Heart right ventricle (tissue), 16 donors: ENCODE measurements at places on chromosomes 1 and 21.

DNA sequence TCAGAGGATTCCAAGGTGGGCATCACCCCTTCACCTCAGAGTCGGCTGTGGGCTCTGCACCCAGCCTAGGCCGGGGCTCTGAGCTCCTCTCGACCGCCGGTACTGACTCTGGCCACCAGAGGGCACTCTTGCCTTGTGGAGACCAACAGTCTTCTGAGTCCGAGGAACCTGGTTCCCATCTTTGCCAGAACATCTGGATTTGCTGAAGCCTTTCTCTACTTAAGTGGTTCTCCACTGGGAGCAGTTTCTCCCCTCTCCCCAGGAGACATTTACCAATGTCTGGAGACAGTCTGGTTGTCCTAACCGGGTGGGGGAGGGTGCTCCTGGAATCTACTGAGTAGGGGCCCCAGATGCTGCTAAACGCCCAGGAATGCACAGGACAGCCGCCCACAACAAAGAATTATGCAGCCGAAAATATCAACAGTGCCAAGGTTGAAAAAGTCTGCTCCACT is 9.4 kb downstream of the ETV3L start:
- peak; percentile 87 for DNase-seq

DNA sequence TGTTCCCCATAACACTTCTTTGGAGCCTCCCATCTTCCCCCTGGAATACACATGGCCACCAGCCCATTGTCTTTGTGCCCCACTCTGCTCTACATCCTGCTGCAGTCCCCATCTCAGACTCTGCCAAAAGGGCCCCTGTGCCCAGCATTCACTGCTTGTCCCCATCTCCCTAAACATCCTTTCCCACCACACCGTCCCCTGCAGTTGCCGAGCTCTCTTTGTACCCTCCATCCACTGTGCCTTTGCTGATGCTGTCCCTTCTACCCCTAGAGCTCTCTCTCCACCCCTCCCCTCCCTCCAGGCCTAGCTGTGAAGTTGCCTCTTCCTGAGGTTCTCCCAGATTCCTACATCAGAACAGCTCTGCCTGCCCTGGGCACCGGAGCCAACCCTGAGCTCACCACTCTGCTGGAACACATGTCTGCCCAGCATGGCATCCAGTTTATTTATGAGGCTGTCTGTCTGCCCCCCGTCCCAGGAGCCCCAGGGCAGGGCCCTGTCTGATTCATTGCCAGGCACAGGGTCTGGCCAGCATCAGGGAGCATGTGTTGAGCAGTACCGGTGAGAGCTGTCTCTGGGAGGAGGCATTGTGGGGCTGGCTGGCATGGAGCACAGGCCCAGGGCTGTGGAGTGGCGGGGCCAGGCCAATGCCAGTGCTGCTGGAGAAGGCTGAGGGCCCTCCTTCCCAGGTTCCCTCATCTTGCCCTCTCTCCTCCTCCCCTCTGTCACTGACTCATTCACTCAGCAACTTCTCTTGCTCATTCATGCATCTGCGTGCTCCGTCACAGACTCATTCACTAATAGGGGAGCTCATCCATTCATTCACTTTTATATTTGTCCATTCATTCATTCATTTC is 28.8 kb downstream of the EDN2 start:
- DNase-seq = peak; percentile 69

DNA sequence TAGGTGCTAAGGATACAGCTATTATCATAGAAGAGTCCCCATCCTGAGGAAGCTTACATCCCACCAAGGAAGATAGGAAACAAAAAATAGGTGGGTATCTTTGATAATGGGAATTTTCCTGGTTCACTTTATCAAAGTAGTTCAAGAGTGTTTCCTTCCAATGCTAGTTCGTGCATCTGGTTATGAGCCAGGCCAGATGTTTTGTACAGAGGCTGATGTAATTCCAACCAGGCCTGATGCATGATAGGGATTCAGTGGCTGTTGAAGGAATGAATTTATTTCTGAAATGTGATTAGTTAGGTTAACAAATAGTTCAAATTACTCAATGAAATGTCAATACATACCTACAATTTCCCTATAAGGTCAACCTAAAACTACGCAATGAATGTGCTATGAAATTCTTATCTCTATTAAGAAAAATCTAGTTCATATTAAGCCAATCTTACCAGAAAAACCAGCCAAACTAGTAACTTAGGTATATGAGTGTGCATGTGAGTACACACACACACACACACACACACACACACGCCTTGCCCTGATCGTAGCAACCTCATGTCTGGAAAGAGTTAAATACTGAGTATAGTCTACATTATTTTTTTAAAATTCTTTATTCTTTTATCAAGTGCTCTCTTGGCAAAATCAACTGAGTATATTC is 9.5 kb upstream of the ZBTB18 start:
- DNase-seq = no peak

- no peak for DNase-seq
Observed at GRCh38 chr1:56553046-56553445, 26.3 kb downstream of the PLPP3 start.

- DNase-seq = no peak
Observed at GRCh38 chr1:9855186-9855585, 31.4 kb upstream of the CLSTN1 start.

DNA sequence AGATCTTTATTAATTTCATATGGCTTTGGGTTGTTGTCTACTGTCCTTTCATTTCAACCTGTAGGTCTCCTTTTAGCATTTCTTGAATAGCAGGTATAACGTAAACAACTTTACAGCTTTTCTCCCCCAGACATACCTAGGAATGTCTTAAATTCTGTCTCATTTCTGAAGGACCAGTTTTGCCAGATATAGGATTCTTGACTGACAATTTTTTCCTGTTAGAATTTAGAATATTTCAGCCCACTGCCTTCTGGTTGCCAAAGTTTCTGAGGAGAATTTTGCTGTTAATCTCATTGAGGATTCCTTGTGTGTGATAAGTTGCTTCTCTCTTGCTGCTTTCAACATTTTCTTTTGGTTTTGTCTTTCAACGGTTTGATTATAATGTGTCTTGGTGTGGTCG is 60.1 kb downstream of the CCDC30 start:
- DNase-seq = no peak

DNA sequence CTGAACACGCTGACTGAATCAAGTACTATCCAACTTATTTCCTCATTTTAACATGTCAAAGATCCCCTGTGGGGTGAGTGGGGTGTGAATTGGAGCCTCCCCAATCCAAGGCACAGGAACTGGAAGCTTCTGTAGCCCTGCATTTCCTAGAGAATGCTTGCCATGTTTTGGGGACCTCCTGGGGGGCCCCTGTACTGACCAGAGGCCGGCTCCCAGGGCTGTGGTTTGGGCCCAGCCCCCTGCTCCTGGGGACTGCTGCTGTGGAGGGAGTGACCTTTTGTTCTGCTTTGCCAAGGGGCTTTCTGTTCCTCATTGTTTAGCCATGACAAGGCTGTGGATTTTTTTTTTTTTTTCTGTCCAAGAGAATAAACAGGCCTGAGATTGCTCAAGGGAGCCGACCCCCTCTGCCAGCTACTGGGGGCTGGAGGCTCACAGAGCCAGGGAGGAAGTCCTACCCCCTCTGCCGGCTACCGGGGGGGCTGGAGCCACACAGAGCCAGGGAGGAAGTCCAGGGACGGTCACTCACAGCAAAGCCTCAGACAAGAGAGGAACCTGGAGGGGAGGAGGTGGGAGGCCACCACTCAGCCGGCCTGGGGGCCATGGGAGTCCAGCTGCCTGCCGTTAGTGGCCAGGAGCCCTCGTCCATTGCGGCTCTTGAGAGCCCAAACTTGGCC is 17.4 kb downstream of the TNFRSF1B start:
- peak; percentile 89 for DNase-seq

- DNase-seq = no peak
Observed at GRCh38 chr1:247118946-247119446, 14.8 kb upstream of the ZNF669 start.

DNA sequence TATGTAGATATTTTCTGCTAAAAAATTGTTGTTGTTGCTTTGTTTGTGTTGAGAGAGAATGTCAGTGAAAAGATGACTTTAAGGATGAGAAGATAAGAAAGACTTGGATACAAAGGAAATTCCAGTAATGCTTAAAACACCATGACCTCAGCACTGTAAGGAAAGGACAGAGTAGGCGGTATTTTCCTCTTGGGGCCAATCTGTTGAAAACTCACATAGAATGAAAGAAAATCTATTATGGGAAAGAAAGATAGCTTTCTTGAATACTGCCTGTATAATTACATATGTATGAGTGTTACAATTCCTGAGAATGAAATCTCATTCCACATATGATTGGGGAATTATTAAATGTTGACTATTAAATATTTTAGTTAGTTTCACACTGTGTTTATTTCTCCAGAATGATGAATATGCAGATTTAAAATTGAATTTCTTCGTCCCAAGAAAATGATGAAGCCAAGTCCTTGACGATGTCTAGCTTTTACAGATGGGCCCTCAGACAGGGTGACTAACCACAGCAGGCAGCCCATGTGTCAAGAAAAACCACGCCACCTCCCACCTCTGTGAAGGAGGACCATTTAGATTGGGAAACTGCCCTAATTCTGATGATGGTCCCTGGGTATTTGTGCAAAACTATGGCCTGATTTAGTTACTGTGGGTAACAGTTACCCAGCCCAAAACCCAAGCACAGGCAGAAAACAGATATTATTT is 49.7 kb upstream of the LMO4 start:
- no peak for DNase-seq

DNA sequence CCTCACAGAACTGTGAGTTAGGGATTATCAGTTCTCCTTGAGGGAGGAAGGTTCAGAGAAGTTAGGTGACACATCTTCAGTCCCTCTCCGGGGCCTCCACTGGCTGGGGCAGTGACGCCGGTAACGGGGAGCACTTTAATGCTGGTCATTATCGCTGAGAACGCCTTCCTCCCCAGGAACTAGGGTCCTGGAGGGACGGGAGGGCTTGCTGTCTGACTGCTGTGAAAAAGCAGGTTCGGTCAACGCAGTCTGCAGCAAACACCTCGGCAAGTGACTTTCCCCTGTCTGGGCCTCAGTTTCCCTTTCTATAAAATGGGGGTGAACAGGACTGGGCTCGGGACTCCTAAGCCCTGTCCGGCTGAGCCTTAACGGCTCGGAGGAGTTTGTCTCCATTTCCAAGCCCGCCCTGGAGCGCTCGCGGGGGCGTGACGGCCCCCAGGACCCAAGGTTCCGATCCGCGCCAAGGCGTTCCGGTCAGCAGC is 341 bp upstream of the TMEM61 start:
- no peak for DNase-seq

GRCh38 chr1:211775170-211775569 is 55.4 kb downstream of the LPGAT1 start:
- no peak for DNase-seq

- DNase-seq = peak; percentile 73
Observed at GRCh38 chr21:45404730-45405270, at the start of gene COL18A1. Gene COL18A1, plus strand, starts transcription at chr21:45405165. Its CDS starts 66 bp downstream, at chr21:45405231.

- DNase-seq = no peak
Observed at GRCh38 chr21:26195708-26196107, 25.1 kb upstream of the APP start.

- no peak for DNase-seq
Observed at GRCh38 chr1:156244126-156244525, 2.1 kb downstream of the BGLAP start.

GRCh38 chr1:53325326-53326087 is 2.4 kb downstream of the LRP8 start:
- no peak for DNase-seq

- DNase-seq = no peak
Observed at GRCh38 chr1:184734980-184735379, 19.7 kb downstream of the EDEM3 start.

DNA sequence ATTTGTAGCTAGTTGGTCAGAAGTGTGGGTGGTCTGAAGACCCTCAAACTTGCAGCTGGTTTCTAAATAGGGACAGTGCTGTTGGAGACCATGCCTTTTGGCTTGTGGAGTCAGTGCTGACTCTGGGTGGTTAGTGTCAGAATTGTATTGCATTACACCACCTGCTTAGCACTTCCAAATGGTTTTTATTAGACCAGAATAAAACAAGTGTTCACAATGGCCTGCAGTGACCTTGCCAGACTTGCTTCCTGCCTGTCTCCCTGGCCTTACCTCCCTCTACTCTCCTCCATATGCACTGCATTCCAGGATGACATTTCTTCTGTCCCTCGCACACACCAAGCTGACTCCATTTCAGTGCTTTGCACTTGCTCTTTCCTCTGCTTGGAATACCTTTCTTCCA is 72.7 kb upstream of the CNIH3 start:
- no peak for DNase-seq

- DNase-seq = no peak
Observed at GRCh38 chr1:110873856-110874255, 908 bp downstream of the CD53 start.

GRCh38 chr1:165988817-165989216 is 161.4 kb downstream of the UCK2 start:
- DNase-seq = no peak

- no peak for DNase-seq
Observed at GRCh38 chr1:114554577-114554976, 26.8 kb downstream of the BCAS2 start.

GRCh38 chr21:45049714-45050344 is 24.6 kb upstream of the ADARB1 start:
- no peak for DNase-seq

- DNase-seq = no peak
Observed at GRCh38 chr1:111958851-111959250, 30.6 kb downstream of the KCND3 start.

GRCh38 chr1:87556326-87556725 is 227.6 kb downstream of the LMO4 start:
- DNase-seq = no peak

GRCh38 chr1:1211541-1212441 is 2.2 kb downstream of the TNFRSF4 start:
- no peak for DNase-seq

DNA sequence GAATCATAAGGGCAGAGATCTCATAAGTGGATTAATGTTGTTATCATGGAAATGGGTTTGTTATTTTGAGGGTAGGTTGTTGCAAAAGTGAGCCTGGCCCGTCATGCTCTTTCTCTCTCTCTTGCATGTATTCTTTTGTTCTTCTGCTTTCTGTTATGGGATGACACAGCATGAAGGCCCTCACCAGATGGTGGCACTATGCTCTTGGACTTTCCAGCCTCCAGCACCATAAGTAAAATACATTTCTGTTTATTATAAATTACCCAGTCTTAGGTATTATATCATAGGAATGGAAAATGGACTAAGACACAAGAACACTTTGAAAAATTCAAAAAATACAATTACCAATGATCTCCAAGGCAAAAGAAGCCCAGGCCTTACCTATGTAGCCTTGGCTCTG is 676.1 kb downstream of the PTPRU start:
- no peak for DNase-seq

DNA sequence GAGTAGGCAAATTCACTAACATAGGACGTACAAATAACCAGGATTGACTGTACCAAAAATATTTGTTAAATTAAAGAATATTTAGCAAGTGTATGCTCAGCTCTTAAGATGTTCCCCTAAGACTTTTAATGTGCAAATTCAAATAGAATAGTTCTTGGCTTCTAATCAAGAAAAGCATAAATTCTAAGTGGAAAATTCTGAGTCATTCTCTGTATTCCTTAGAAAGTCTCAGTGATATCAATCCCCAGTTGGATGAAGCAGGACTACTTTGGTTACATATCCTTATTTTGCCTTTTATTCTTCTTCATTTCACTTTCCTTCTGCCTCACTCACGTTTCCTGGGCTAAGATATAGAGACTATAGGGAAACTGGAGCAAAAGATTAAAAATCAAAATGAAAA is 130.2 kb downstream of the IFI44 start:
- DNase-seq = no peak

GRCh38 chr21:37827913-37828312 is 88.3 kb downstream of the KCNJ6 start:
- DNase-seq = no peak

GRCh38 chr1:54081306-54082270 is 28.2 kb downstream of the TCEANC2 start:
- peak; percentile 30 for DNase-seq

- no peak for DNase-seq
Observed at GRCh38 chr1:109327285-109327684, 20.5 kb upstream of the MYBPHL start.
